Stimulated activated CD4-positive, alpha-beta T cell treated with anti-CD3 and anti-CD28 coated beads, TNF-alpha, amount 100 ng/mL, for 24 hours (primary cell): ENCODE measurements at places on chromosomes 1 and 21.

GRCh38 chr1:167529829-167530474 is 11.6 kb upstream of the CD247 start:
- no peak for DNase-seq

GRCh38 chr1:202642619-202643291 is 67.5 kb downstream of the SYT2 start:
- DNase-seq = no peak

DNA sequence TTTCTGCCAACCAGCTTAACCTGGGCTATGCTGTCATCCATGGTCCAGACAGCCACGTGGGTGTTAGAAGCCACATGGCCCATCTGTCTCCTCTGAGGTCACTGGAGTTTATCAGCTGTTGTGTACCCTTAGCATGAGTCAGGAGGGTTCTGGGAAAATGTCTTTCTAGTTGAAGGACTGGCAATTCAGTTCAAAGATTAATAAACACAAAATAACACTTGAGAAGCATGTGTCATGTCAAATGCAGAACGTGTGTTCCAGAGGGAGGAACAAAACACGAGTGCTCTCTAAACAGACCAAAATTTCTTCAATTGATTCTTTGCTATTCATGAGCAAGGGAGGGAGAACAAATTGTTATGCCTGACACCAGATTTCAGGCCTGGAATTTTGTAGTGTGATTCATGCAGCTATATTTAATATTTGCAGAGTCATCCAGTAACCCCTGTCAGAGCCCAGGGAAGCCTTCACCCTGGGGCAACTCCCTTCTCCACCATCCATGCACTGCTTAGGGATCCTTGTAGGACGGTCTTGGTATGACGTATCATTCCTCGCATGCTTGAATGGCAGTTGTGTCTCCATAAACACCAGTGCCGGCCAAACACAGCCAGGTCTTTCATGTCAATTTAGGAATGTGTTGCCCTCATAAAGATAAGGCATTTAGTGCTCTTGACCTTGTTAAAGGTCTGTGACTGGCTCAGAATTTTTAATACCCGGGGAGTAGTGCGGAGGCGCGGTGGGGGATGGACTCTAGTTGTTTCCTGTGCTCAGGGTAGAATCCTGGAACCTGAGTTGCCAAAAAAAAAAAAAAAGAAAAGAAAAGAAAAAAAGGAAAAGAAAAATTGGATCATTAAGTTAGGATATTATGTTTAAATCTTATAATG is 27.7 kb upstream of the DYRK1A start:
- no peak for DNase-seq

DNA sequence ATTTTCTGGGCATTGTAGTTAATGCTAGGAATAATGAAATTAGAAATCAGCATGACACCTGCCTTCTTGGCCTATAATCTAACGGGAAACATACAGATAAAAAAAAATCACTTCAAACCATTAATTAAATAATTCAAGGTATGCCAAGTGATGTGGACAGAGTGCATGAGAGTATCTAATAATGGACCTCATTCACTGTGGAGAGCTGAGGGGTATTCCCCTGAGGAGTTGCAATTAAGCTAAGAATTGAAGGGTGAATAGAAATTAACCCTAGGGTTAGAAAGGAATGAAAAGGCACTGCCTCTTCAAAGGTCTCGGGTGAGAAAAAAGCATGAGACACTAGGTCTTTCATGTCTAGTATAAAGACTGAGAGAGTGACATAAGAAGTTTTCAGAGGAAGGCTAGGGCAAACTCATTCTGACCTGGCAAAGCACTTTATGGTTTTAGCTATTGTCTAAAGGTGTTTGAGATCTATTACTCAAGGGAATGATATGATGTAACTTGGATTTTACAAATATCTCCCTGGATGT is 466.1 kb downstream of the KCNT2 start:
- DNase-seq = no peak

- no peak for DNase-seq
Observed at GRCh38 chr1:155932487-155932886, 1.7 kb downstream of the KHDC4 start.

DNA sequence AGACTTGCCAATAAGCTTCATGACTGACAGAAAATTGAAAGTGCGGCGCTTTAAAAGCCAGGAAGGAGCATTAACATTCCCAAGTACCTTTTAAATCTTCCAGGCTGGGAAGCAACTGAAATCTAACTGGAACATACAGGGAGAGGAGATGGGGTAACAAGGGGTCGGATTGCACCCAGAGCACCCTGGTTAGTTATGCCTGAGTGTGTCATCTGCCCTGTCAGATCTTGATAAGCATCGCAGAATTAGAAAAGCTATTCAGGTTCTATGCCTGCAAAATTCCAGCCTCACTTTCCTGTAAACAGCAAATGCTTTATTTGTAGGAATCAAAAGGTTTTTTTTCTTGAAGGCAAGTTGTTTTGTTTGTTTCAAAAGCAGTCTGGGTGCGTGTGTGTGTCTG is 58.5 kb downstream of the SERBP1 start:
- DNase-seq = no peak

- no peak for DNase-seq
Observed at GRCh38 chr21:41861987-41862386, 17.2 kb downstream of the PRDM15 start.

- DNase-seq = no peak
Observed at GRCh38 chr1:240575981-240576662, 35.8 kb downstream of the GREM2 start.

DNA sequence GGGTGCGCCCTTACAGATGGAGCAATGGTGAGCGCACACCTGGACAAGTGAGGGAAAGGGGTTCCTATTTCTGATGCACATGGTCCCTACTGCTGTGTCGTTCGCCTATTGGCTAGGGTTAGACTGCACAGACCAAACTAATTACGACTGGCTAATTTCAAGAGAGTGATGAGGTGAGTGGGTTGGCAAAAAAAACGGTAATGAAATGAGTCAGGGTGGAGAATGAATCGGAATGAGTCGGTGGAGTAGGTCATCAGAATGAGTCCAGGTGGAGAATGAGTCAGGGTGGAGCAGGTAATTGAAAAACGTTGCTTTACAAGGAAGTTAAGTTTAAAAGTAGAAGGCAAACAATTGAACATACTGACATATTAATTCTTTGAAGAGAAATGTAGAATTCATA is 79.8 kb downstream of the WDR4 start:
- no peak for DNase-seq

GRCh38 chr1:224998185-224998584 is 68.7 kb downstream of the DNAH14 start:
- no peak for DNase-seq

DNA sequence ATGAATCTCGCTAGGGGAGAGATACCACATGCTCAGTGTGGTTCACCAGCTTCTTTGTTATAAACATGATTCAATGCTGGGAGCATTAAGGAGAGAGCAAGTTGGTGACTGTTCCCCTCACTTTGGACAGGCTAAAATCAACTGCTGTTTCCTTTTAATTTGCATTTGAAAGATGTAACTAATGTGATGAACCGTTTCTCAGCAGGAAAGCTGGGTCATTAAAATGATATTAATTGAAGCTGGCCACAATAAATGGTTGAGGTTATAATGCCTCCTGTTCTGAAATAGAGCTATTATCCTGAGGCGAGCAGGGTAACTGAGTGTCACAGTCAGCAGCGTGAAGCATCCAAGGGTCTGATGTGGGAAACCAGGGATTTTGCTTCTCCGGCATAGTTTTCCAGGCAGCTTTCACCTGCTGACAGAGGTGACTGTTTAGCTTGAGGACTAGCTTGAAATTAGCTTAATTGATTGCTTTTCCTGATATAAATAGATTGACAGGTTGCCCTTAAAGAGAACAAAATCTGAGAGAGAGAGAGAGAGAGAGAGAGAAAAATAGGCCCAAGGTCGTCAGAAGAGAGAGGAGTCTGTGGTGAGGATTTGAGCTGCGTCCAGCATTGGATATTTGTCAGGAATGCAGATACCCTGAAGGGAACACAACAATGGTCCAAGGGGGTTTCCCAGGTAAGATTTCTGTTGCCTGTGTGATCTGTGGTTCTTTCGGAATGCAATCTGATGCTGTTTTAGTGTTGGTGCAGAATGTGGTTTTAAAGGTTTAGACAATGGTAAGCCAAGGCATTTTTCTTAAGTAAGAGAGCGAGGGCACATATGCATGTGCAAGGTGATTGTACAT is 209.7 kb downstream of the PATJ start:
- DNase-seq = no peak

DNA sequence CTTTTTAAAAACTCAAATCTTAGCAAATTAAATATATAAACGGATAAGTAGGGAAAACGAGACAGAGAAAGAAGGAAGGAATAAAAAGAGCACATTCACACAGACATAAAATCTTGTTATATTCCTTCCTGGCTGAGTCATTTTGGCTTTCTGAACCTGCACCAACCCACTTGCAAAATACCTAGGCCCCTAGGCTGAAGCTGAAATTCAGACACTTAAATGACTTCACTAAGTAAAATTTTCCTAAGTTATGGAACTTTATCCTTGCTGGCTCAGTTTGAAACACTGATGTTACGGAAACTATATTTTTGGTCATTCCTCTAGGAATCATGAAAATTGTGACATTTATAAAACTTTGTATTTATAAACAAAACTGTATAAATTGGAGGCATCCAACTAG is 462.8 kb upstream of the NFIA start:
- no peak for DNase-seq

DNA sequence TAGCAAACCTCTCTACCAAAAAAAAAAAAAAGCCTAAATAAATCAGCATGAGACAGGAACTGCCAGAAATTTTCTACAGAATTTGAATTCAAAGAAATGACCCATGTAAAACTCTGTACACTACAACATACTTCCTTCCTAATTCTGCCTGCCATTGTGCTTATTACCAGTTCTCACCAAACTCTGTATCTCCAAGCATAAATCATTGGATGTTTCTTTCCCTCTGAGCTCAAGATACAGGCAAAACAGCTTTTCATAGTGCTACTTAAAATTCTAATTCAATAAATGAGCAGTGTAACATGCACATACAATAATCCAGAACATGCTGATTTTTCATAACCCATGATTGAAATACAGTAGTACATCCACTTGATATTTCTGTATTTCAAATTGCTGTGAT is 87.0 kb downstream of the EIF4G3 start:
- DNase-seq = no peak

- no peak for DNase-seq
Observed at GRCh38 chr1:19373211-19374082, 61.3 kb downstream of the SLC66A1 start.

DNA sequence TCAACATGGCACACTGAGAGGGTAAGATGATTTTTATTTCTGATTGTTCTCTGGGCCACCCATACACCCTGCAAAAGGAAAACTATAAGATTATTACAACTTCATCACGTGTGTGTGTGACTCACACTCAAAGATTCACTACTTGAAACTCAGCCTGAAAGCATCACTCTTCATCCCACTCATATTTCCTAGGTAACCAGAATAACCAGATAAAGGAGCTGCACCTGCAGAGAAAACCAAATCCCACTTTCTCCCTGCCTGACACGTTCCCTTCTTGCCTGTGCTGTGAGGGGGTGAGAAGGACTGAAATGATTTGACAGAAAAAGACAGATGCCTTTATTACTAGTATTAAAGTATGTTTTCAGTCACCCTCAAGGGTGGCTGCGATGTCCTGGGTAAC is 131.6 kb downstream of the TGFBR3 start:
- peak; percentile 49 for DNase-seq

DNA sequence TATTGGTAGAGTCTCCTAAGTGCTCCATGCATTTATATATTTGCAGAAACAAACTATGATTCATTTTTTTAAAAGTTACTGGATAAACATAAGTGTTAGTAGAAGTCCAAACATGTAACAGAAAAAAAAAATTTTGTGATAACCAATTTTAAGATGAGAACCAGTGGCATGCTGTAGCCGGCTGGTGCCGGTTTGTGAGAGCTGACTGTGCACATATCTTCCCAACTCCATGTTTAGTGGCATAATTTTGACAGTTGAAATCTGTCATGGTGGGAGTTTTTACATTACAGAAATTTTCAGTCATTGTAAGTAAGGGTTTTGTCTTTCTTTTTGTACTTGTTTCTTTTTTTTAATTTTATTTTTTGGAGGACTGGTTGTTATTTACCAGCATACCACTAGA is 141.2 kb downstream of the TTLL7 start:
- DNase-seq = no peak

DNA sequence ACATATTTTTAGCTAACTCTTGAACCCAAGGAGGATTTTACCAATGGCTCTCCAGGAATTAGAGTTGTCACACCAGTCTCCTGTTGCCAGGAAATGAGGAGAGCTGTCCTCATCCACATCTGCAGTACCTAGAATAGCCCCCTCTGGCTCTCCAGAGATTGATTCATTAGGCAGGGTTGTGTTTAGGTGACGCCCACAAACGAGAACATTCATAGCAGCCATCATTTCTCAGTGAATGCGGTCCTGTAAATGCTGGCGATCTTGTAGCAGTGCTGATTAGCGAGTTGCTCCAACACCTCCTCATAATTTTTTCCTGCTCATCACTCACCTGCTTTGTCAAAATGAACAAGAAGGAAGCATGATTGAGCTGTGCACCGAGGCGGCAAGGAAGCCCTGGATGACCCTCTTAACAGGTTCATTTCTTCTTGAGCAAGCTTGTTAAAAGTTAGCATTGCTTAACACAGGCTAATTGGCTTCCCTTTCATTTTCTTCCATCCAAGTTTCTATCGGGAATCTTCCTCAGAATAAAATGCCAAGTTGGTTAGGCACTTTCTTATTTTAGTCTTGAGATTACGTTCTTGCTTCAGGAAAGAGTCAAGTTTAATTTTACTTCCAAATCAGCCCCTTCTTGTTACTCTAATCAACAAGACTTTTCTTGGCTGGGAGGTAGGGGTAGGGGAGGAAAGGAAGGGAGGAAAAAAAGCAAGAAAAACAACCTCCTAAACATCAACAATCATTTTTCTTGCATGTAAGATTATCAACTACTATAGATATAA is 16.5 kb upstream of the KLHDC8A start:
- no peak for DNase-seq
